Foreskin keratinocyte (primary cell): ENCODE measurements at places on chromosomes 4 and X.

GRCh38 chrX:149010013-149010852 is 494.9 kb downstream of the IDS start:
- DNase-seq, result no peak

GRCh38 chr4:189050643-189051042 is 890.0 kb upstream of the FRG1 start:
- DNase-seq, result peak; percentile 21

GRCh38 chrX:10677490-10677889 is 57.1 kb upstream of the MID1 start:
- DNase-seq, result no peak

DNA sequence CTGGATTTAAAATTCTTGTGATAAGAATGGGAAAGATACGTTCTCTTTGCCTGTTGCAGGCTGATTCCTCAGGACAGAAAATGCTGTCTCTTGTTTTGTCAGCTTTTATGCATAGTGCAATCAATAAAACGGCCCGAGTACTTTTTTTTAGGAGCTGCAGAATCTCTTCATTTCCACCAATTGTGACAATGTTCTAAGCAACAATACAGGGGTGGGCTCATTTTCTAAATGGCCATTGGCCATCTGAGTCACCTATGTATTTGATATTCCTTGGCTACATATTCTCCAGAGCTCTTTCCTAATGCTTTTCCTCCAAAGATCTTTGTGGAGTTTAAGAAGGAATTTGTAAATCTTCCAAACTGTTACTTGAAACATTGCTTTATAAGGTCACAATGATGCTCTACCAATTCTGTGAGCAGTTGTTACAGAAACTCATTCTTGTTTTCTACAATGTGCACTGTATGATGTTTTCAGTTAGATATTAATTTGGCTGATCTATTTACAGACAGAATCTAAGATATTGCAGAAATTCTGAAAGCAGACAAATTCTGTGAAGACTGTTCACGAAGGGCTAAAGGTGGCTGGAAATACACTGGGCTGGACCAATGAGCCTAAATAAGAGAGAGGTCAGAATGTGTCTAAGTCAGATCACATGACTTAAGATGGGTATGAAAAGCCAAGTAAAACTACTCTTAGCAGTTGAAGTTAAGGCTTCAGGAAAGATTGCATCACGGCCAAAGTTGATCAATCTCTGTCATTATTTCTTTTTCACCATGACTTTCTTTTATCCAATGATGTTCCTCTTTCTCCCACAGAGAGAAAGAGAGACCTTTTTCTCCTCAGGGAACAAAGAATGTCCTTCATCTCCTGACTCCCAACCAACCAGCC is 33.4 kb downstream of the TAPT1 start:
- DNase-seq, result no peak

DNA sequence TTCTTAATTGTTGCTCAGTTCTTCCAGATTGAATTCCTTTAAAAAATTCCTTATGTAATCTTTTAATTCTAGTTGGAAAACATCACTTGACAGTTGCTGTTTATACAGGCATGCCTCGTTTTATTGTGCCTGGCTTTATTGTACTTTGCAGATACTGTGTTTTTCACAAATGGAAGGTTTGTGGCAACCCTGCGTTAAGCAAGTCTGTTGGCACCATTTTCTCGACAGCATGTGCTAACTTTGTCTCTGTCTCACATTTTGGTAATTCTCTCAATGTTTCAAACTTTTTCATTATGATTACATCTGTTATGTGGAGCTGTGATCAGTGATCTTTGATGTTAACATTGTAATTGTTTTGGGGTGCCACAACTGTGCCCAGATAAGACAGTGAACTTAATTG is 33.4 kb downstream of the ZCCHC12 start:
- DNase-seq, result no peak

- no peak for DNase-seq
Measured at GRCh38 chrX:121036137-121036536, 11.3 kb upstream of the GLUD2 start.

- DNase-seq, result no peak
Measured at GRCh38 chr4:108191269-108191914, 22.7 kb upstream of the LEF1 start.
